ENCODE measurements at places on chromosomes 1 and 21.

DNA sequence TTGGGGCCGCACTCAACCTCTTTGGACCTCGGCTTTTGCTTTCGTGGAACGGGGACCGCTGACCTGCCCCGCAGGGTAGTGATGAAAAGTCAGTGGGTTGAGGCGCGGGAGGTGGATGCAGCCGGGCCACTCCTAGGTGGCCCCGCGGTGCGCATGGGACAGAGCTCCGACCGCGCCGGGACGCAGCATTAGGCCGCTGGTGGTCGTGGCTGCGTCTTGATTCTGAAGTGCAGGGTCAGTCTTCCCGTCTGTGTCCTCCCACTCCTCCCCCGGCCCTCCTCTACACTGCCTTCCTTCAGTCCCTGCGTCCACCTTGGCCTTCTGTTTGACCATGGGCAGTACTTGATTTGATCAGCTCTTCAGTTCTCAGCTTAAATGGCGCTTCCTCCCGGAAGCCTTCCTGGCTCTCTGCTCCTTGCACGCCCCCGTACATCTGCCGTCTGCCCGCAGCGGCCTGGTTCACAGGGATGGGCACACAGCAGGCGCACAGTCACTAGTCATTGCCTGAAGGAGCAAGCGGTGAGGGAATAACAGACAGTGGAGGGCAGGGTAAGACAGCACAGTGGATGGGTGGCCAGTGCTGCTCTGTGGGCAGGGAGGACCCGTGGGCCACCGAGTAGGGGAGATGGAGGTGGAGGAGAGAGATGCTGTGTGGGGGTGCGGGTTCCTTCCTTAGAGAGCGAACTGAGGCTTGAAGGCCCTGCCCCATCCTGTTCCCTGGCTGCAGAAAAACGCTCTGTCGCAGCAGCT lies 633 bp downstream of the THEMIS2 start:
- no peak for DNase-seq

GRCh38 chr1:48221122-48221521 lies 1.4 kb upstream of the SLC5A9 start:
- no peak for DNase-seq

DNA sequence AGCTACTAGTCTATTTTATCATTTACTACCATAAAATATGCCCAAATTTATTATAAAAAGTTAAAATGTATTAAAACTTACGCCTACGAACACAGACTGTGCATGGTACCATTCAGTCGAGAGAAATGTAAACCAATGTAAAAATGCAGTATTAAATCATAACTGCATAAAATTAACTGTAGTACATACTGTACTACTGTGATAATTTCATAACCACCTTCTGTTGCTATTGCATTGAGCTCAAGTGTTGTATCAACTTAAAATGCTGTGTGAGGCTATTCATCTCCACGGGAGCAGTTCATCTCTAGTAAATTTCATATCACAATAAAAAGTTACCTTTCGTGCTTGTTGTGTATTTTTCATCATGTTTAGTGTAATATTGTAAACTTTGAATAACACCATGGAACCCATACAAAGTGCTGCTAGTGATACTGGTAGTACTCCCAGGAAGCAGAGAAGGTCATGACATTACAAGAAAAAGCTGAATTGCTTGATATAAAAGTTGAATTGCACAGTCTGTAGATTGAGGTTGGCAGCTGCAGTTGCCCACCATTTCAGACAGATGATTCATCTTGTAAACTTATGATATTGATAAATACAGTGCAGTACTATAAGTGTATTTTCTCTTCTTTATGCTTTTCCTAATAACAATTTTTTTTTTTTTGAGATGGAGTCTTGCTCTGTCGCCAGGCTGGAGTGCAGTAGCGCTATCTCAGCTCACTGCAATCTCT lies 19.0 kb upstream of the CENPF start:
- DNase-seq = no peak

DNA sequence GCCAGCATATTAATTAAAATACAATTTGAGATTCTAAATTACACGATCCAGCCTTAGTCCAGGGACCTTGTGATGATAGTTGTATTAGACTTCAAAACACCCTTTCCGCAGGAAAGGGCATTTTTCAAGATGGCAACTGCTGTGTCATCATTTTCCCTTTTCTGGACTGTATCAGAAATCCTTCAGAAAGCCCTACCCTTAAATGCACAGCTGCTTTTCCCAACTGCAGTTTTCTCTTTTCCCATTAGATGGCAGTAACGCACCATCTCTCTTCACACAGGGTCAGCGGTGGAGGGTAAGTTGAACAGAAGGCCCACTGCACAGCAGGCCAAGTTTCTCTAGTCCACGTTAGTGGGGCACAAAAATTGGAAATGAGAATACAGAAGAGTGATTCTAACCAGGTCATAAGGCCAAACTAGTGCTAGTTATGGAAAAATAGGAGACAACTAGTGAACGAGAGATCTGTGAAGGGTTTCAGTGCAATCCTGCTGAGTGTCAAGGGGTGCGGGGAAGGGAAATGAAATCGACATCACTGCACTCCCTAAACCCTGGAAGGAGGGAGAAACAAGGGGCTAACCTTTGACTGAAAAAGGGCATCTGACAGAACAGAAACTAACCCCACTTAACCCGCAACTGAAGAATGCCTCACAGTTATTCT lies 22.1 kb upstream of the TDRD10 start:
- peak; percentile 66 for DNase-seq

DNA sequence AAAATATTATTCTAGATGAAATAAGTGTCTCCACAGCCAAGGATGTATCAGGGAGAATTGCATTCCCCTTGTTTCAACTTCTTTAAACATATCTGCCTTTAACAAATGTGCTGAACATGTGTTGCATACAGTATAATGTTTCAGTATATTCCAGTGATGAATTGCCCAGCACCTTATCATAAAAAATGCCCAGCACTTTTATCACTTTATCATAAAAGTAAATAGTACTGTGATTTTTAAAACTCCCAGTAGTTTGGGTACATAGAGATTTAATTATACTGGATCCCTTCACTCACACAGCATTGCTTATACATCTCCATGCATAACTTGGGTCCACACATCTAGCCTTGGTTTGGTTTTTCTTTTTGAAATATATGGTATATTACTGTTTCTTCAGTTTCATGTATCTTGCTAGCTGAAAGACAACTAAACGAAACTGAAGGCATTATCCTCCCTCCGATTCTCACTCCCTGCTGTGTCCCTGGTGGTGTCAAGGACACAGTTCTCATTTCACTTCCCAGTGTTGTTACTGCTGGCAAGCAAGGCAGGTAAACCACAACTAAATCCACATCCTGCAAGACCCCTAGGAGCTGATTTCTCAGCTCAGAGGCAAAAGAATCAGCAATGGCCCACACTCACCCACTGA lies 118.2 kb upstream of the SLC44A3 start:
- no peak for DNase-seq

- no peak for DNase-seq
Observed at GRCh38 chr21:19034560-19034959, 631.0 kb upstream of the TMPRSS15 start.

- no peak for DNase-seq
Observed at GRCh38 chr1:51956528-51957509, 33.7 kb downstream of the RAB3B start.

DNA sequence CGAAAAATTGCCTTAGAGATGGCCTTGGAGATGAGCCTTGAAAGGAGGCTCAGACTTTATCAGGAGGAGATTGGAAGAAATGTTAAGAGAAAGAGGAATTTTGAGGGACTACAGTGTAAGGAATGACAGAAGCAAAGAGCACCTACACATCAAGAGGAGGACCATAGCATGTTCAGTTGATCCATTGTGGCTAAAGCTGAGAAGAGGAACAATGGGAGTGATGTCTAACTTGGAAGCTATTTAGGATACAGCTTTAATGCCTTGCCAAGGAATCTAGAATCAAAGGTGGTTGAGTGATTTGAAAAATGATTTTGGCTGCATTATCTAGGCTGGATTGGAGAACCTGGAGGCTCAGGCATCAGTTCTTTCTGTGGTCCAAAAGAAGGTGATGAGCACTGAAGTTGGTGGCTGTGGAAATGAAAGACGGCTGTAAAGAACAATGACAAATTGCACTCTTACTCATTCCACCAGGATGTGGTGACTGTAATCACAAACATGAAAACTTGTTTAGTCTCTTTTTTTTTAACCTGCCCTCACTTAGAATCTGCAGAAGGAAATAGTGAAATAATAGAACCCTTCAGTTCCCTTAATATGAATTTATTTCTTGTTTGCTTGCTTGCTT lies 11.3 kb downstream of the FAM20B start:
- DNase-seq = no peak
